Activated T-cell treated with anti-CD3 and anti-CD28 coated beads for 1 hour (primary cell): ENCODE measurements at places on chromosomes 3 and 15.

GRCh38 chr15:88113613-88114308 lies 142.8 kb downstream of the NTRK3 start:
- DNase-seq: no peak

DNA sequence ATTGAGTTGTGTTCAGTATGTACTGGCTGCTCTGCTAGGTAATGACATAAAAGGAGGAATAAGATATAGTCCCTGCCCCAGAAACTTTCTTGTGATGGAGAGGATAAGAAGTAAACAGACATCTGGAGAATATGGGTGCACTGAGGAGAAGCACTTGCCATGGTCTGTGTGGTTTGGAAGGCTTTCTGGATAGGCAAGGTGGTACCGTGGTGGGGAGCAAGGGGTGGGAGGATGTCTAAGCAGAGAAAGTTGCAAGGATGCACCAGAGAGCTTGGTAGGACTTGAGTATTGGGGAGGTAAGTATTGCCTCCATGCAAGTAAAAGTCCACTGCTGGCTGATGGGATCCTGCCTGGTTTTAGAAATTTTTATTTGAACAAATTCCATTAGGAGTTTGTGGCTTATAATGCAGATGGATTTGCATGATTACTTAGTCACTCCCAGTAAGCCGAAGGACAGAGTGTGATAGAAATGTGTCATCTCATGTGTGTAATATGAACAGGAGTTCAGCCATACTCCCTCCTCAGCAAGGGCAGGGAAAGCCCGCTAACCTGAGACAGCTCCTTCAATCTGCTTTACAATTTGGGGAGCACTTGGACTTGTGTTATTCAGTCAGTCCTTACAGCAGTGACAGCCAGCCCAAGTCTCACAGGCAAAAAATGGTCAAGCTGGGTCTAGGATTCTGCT lies 53.6 kb downstream of the CLSTN2 start:
- no peak for DNase-seq

GRCh38 chr3:142215106-142215505 lies 10.3 kb downstream of the GK5 start:
- DNase-seq: no peak

GRCh38 chr3:8869613-8870012 lies 93.7 kb downstream of the RAD18 start:
- no peak for DNase-seq
